ENCODE measurements at places on chromosomes 1 and 21. TPM values are rescaled to one million over a fixed set of nuclear protein-coding genes. Genes with fewer than 3 reads are reported as not detected.

DNA sequence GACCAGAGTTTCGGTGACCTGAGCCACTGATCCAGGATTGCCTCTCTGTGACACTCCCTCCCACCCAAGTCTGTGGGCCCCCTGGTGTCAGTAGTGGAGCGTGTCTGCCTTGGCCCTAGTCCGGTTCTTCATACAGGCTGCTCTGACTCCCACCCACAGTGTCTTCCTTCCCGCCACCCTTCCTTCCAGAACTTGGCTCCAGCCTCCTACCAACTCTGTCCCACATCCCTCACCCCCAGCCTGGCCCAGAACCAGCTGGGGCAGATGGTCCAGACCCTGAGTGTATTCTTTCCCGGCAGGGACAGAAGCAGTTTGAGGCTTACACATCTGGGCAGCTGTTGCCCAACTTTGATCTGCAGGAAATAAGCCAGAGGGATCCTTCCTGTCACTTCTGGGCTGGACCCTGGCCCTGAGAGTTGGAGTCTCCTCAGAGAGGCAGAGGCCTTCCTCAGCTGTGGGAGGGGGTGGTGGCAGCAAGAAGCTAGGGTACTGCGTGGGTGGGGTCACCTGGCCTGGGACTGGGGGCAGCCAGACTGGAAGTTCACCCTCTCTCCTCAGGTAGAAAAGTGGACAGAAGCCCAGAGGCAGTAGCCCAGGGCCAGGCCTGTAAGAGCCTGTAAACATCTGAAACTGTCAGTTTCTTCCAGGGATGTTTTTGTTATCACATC is 43.1 kb upstream of the EPS8L3 start:
- peaks cover 40% of the 10 kb centered on the region for H3K4me1 ChIP-seq
- no peaks in the 10 kb centered on the region for H3K27me3 ChIP-seq
- no peaks in the 10 kb centered on the region for H3K36me3 ChIP-seq
- H3K27ac ChIP-seq, result no peak overlapping the region

DNA sequence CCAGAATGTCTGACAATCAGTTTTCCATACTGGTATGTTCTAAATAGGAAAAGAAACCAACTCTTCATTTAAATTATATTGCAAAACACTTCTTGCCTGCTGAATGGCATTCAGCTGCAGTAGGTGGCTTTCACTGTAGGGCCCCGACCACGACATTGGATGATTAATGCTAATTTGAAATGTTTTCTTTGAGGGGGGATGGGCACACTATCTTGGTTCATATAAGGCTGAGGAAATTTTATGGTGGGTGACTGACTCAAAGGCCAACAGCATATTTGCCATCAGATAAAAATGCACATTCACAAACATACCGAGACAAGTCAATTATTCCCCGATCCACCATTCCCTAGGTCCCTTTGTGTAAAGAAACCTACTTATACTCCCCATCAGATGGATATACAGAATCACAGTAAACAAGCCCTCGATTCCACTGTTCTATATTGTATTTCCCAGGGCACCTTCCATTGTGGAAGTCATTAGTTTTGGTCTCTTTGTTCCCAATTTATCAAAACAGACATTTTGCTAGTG is 464.2 kb upstream of the DAB1 start:
- H3K27me3 ChIP-seq, result no peaks in the 10 kb centered on the region
- H3K4me1 ChIP-seq, result no peaks in the 10 kb centered on the region
- no peak overlapping the region for H3K4me3 ChIP-seq
- no peak for DNase-seq
- H3K36me3 ChIP-seq, result no peaks in the 10 kb centered on the region

Gene CFHR2
- not detected for total RNA-seq

GRCh38 chr1:16026723-16027484 is 5.1 kb downstream of the CLCNKA start:
- H3K36me3 ChIP-seq, result no peaks in the 10 kb centered on the region
- no peak overlapping the region for H3K4me3 ChIP-seq
- H3K27me3 ChIP-seq, result 0 out of 2 replicates have a peak, but pooled peaks cover 7% of the 10 kb centered on the region
- H3K27ac ChIP-seq, result no peak overlapping the region

Gene DCDC2B
- not detected for total RNA-seq

- DNase-seq, result no peak
- H3K4me1 ChIP-seq, result no peaks in the 10 kb centered on the region
- no peak overlapping the region for H3K4me3 ChIP-seq
- H3K36me3 ChIP-seq, result no peaks in the 10 kb centered on the region
- no peak overlapping the region for H3K27ac ChIP-seq
These were observed 1288.6 kb upstream of the TMPRSS15 start for GRCh38 chr21:19692231-19692630.

GRCh38 chr1:168843401-168843800 is 114.4 kb upstream of the DPT start:
- no peak for DNase-seq
- H3K27me3 ChIP-seq, result no peaks in the 10 kb centered on the region
- no peak overlapping the region for H3K4me3 ChIP-seq
- H3K27ac ChIP-seq, result no peak overlapping the region
- H3K36me3 ChIP-seq, result no peaks in the 10 kb centered on the region

- H3K4me1 ChIP-seq, result peaks cover 1% of the 10 kb centered on the region
- no peaks in the 10 kb centered on the region for H3K36me3 ChIP-seq
- H3K4me3 ChIP-seq, result no peak overlapping the region
- no peak for DNase-seq
These were observed 45.9 kb downstream of the NID1 start for GRCh38 chr1:236018885-236019453.

DNA sequence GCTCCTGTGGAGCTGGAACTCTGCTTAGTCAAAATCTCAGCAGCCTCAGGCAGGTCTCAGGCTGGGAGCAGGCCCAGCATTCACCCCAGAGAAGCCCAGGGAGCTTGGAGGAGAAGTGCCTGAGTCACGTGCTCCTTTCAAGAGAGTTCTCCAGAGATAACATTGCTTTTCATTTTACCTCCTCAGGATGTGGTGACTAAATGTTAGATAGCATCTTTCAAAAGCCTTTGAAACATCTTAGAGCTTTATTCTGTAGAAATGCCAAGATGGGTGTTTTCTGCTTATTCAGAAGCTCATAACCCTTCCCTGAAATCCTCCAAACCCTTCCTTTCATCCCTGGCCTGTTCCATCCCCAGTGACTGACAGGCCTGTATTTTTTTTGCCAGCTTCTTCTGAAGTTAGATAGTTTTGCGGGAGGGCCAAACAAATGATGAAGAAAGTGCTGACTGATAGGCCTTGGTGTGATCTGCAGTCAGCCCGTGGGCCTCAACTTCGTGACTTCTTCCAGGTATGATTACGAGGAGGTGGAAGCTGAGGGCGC is 58.0 kb downstream of the PGM1 start:
- DNase-seq, result no peak
- no peak overlapping the region for H3K27ac ChIP-seq
- no peak overlapping the region for H3K4me3 ChIP-seq
- H3K27me3 ChIP-seq, result no peaks in the 10 kb centered on the region
- peaks cover 11% of the 10 kb centered on the region for H3K36me3 ChIP-seq
- H3K4me1 ChIP-seq, result peaks cover 38% of the 10 kb centered on the region

GRCh38 chr1:197464044-197464443 is 196.0 kb downstream of the CRB1 start:
- H3K27me3 ChIP-seq, result no peaks in the 10 kb centered on the region
- no peak for DNase-seq
- no peaks in the 10 kb centered on the region for H3K36me3 ChIP-seq
- no peak overlapping the region for H3K27ac ChIP-seq
- no peaks in the 10 kb centered on the region for H3K4me1 ChIP-seq

Gene GPR37L1
- total RNA-seq, result 0.02 TPM

GRCh38 chr1:185016880-185017279 is 28.5 kb upstream of the RNF2 start:
- H3K27ac ChIP-seq, result no peak overlapping the region
- no peaks in the 10 kb centered on the region for H3K4me1 ChIP-seq
- no peak overlapping the region for H3K4me3 ChIP-seq
- no peaks in the 10 kb centered on the region for H3K27me3 ChIP-seq
- no peaks in the 10 kb centered on the region for H3K36me3 ChIP-seq
- DNase-seq, result no peak

- no peaks in the 10 kb centered on the region for H3K36me3 ChIP-seq
- peak; percentile 95 for DNase-seq
- peak within 1 kb of the TSS; percentile 21 for H3K27ac ChIP-seq
- H3K4me1 ChIP-seq, result peaks cover 10% of the 10 kb centered on the region
- H3K27me3 ChIP-seq, result no peaks in the 10 kb centered on the region
These were observed at the start of gene AGTRAP for GRCh38 chr1:11735854-11736745. Gene AGTRAP, plus strand, starts transcription at chr1:11736136. Its CDS starts 73 bp downstream, at chr1:11736209.

Gene AMY1A
- not detected for total RNA-seq

Gene LCE1A
- not detected for total RNA-seq
